ENCODE measurements at places on chromosomes 2 and 18.

DNA sequence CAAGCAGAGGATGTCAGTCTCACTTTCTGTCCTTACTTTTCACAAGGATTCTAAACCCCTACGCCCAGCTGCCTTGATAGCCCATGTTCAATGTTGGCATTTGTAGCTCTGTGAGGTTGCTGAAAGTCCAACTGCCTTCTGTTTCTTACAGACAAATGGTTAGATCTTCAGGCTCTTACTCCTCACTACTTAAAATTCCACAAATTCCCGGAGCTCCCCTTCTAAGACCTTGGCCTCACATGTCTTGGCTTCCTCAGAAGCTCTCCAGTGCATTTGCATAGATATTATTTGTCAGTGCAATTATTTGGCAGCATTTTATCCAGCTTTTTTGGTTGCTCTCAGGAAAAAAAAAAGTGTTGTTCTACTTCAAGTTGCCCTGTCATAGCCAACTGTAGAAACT lies 453.7 kb upstream of the CELF4 start:
- DNase-seq, result no peak

GRCh38 chr2:231640241-231640640 lies 47.6 kb downstream of the TEX44 start:
- no peak for DNase-seq

DNA sequence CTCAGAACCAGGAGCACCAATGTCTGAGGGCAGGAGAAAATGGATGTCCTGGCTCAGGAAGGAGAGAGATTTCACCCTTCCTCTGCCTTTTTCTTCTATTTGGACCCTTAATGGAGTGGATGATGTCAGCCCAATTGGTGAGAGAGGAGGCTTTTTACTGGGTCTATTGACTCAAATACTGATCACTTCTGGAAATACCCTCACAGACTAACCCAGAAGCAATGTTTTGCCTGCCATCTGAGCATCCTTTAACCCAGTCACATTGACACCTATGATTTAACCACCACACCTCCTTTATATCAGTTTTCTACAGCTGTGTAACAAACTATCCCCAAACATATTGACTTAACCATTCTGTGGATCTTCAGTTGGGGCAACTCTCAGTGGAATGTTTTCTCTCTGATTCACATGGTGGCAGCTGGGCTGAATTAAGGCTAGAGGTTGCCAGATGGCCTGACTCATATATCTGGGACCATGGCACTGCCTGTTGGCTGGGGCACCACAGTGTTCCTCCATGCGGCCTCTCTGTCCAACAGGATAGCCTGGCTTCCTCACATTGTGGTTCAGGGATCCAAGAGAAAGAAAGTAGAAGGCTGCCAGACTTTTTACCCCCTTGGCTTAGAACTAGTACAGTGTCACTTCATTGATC lies 18.2 kb upstream of the MBOAT2 start:
- DNase-seq, result no peak

GRCh38 chr2:144470816-144471215 lies 49.1 kb downstream of the ZEB2 start:
- DNase-seq, result no peak

DNA sequence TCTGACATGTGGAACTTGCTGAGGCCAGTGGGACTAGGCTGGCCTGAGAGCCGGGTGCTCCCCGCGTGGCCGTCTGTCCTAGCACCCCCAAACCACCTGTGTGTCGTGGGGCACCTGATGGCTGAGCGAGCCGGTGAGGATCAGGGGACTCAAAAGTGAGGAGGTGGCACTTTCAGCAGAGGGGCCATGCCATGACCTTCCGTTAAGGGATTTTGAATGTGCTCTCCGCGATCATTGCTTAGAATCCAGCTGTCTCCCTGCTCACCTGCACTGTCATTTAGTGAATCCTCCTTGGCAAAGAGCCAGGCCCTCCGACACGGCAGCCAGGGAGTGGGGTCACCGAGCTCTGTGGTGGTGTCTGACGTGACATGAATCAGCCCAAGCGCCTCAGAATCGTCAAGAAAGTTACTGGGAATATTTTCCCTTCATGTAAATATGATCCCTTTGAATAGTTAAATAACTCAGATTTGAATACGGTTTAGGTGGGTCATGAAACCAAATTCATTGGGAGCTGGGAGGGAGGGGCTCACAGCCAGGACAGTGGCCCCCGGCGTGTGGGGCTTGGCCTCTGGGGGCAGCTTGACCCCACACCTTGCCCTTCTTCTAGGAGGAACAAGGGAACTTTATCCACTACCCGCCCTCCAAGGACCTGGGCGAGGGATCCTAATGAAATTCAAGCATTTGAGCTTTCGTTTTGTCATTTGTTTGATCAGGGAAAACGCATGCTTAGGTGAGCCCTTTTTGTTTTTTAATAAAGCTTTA lies 9.5 kb downstream of the NFATC1 start:
- DNase-seq, result no peak

- DNase-seq, result no peak
Observed at GRCh38 chr18:79736846-79737245, 57.2 kb downstream of the CTDP1 start.

DNA sequence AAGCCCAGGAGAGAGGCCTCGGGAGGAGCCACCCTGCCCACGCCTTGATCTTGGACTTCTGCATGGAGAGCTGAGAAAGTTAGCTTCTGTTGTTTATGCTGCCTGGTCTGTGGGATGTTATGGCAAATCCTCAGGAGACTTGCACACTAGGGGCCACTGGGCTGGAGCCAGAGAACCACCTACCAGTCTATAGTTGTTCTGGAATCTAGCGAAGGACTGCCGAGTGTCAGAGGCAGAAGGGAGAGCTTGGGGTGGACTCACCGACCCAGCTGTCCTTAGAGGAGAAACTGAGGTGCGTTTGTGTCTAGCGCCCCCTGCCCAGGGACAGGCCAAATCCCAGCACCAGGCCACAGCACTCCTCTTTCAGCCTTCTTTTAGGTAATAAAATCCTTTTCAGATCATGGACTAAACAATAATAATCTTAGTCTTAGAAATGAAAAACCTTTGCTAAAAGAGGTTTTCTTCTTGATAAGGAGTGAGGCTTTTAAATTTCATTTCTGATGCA lies 398.7 kb upstream of the SALL3 start:
- no peak for DNase-seq

DNA sequence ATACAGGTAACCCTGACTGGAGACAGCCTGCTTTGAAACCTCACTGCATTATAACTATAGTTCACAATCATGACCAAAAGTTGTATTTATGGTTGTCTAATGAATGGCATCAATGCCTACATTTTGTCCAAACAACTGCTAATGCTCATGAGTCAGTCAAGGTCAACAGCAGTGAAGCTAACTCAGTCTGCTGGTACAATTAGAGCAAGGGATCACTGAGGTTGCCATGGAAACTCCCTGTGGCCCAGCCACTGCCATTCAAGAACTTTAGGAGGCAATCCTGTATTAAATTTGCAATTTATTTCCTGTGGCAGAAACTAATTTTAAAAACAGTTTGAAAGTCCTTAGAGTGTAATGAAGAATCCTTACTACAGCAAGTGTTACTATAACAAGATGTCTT lies 185.1 kb upstream of the SMAD7 start:
- DNase-seq, result peak; percentile 33

DNA sequence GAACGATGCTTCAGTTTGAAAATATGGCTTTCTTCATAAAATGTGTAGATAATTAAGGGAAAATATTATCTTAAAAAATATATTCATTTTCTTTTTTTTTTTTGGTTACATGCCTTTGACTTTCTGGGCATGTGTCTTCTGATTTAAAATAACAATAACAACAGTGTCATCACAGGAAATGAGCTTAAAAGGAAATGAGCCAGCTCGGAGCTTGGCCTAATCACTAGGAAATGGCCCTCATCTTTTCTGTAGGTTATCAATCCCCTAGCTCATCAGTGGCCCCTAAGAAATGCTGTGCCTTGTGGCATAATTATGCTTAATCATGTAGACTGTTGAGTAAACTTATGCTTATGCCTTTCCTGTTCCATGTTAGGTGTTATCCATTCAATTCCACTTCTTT lies 141.8 kb upstream of the FHL2 start:
- no peak for DNase-seq

DNA sequence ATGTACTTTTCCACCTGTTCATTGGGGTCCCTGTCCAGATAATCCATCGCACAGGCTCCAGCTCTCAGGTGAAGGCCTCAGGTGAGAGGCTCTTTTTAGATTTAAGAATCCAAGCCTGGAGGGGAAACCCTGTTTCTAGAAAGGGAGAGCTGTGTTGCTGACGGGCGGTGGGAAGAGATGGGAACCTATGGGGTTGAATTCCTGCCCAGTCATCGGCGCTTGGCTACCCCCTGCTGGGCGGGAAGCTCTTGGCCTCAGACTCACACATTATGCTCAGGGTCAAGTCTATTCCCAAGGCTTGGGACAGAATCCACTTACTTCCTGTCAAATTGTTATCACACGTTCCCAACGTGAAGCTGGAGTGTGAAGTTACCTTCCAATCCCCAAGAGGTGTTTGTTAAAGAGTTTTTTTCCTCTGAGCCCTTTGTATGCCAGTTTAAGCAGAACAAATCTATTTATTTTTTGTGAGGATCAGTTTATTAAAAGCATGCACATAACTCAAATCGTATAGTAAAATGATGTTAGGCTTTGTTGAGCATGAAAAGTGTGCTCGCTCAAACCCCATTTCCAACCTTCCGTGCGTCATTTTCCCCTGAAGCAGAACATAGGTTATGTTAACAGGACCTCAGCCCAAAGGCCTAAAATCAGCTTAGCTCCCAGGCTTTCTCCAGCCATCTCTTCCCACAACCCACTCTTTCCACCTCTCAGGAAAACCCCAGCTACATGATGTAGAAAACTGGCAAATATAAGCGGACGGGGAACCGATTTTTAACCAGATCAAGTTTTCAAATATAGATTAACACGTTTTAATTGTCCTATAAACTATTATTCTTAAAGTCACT lies 181.7 kb upstream of the ETAA1 start:
- DNase-seq, result peak; percentile 19

DNA sequence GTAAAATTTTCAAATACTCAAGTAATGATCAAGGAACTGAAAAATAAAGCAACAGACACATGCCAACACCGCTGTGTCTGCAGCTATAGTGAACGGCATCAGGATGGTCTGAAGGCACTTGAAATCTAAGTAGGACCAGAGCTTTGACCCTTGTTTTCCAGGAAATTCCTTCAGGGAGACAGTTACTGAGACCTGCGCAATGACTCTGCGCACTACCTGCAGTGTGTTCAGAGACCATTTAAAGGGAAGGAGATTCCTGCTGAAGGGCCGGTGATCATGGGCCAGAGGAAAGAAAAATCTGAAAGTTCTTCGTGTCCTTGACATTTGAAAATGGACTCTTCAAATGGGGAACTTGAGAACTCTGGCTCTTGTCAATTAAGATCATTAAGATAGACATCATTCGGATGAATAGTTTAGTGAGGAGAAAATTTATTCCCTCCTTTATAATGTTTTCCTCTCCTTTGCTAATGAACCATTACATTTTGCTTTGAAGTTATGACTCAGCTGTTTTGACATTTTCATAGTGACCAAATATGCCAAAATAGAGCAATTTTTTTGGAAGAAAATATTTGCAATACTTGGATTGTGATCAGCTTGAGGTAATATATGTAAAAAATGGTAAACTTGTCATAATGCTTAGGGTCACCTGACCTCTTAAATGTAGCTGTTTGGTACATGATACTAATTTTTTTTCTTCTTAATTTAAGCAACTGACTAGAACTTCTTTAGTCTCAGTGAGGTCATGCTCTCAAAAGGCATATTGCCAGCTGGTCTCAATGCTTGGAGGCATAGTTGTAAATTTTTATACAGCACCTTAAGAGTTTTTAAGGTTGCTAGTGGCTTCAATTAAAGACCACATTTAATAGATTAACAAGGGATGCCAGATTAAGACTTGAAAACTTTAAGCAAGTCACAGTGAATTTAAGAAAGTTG lies 329.3 kb downstream of the ARHGAP15 start:
- DNase-seq, result no peak

GRCh38 chr2:162212366-162212765 lies 30.9 kb downstream of the FAP start:
- no peak for DNase-seq

Data from epithelial cell of proximal tubule (primary cell).